ENCODE measurements at places on chromosomes 3 and 15.

DNA sequence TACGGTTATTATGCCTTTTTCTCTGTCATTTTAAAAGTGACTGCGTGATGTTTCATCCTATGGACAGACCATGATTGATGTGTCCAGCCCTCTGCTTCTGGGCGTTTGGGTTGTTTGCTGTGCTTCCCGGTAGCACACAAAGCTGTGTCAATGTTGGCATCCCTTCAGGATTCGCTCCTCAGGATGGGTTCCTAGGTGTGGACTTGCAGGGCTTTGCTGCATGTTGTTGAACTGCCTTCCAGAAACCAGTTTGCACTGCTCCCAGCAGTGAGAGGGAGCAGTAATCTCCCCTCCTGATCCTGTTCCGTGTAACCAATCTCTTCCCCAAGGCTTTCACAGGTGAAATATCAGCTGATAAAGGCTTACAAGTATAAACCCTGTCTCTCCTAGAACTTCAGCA lies 787 bp downstream of the TRPM1 start:
- DNase-seq, result no peak

DNA sequence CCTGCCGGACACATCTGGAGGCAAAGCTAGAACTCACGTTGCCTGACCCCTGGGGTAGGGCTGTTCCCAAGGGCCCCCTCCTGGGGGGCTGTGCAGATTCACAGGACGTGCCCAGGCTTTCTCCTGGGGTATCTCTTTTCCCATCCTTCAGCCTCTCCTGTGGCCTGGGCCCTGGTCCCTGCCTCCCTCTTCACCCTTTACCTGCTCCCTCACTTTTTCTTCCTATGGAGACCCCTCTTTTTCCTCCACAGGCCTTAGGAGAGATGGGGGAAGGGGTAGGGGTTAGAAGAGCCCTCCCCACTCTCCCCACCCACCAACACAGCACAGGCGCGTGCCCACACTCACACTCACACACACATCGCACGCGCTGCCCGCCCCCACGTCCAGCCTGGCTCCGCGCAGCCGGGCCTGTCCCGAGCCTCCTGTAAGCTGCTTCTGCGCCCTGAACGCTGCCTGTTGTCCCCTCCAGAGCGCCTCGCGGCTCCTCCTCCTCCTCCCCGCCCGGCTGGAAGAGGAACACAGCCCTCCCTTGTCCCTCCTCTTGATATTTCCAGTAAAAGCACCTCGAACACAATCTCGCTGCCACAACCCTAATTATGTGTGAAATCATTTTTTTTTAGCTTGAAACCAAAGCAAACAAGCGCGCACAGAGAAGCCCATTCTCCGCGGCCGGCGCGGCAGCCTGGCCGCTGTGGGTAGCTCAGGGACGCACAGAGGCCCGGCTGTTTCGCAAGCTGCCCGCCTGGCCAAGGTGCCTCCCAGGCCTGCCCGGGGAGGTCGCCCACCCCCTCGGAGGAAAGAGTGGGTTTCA lies 33.9 kb upstream of the ACAN start:
- no peak for DNase-seq

GRCh38 chr15:92714077-92714476 lies 58.5 kb upstream of the FAM174B start:
- DNase-seq, result peak; percentile 42

DNA sequence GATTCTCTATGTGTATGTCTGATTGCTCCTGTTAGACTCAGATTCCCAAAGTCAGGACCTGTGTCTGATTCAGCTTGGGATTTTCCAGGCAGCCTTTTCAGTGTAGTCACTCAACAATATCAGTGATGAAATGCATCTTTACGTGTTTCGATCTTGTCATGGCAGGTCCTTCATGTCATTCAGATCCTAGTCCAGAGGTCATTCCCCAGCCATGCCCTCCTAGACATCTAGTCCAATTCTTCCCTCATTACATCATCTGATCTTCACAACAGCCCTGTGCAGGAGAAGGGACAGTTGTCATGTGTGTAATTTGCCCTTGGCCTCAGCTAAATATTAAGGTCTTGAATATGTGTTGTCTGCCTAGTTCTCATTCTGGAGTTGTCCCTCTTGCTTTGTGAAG lies 153.2 kb upstream of the NR2E3 start:
- DNase-seq, result no peak

DNA sequence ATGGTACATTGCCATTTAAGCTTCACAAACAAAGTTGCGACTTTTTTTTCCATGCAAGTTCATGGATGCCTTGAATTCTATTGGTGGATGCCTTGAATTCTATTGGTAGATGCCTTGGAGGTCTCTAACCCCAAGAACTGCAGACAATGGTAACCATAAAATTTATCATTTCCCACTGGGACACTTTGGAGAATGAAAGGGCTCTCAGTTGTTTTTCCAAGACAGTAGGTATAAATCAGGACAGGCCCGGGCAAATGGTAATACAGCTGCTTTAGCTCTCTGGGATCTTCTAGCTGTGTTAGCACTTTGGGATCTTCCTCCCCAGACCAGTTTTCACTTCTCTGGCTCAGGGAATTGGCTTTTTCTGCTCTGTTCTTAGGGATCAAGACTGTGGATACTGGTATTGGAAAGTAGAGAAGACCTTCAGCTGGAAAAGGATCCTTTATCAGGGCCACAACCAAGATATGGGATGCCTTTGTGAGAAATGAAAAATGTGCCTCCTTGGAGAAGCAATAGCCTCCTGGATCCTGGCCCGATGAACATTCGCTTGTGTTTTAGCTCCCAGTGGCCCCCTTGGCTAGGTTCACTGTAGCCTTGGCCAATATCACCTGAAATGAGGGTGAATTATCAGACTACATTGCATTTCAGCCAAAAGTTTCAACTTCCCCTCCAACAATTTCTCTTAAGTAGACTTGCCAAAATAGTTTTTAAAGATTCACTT lies 8.3 kb downstream of the LRRC3B start:
- no peak for DNase-seq

DNA sequence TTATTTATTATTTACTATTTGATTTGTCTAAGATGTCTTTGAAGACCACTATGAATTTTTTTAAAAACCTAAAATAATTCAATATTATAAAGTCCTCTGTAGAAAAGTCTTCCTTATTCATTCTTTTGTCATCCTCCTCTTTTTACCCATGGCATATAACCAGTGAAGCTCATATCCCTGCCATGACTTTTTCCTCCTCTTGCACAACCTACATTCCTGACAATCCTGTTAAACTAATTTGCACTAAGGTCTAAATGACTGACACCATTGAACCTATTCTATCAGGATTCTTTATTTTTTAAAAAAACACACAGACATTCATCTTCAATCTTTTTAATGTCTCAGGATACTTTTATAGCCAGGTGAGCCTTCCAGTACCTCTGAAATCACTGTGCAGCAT lies 159.9 kb upstream of the SLC2A2 start:
- no peak for DNase-seq

- no peak for DNase-seq
These were observed 290.6 kb upstream of the UMPS start for GRCh38 chr3:124439603-124440002.

DNA sequence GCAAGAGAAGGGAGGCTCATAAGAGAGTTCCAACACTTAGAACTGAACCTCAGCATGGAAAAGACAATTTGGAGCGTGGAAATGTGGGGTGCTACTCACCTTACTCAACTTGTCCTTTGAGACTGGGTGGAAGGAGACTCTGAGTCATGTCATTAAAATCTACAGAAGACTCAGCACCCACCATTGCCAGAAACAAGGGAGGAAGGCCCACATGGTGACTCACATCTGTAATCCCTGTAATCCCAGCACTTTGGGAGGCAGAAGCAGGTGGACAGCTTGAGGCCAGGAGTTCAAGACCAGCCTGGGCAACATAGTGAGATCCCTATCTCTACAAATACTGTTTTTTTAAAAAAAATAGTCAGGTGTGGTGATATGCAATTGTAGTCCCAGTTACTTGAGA lies 161.9 kb upstream of the UBE3A start:
- DNase-seq, result no peak

DNA sequence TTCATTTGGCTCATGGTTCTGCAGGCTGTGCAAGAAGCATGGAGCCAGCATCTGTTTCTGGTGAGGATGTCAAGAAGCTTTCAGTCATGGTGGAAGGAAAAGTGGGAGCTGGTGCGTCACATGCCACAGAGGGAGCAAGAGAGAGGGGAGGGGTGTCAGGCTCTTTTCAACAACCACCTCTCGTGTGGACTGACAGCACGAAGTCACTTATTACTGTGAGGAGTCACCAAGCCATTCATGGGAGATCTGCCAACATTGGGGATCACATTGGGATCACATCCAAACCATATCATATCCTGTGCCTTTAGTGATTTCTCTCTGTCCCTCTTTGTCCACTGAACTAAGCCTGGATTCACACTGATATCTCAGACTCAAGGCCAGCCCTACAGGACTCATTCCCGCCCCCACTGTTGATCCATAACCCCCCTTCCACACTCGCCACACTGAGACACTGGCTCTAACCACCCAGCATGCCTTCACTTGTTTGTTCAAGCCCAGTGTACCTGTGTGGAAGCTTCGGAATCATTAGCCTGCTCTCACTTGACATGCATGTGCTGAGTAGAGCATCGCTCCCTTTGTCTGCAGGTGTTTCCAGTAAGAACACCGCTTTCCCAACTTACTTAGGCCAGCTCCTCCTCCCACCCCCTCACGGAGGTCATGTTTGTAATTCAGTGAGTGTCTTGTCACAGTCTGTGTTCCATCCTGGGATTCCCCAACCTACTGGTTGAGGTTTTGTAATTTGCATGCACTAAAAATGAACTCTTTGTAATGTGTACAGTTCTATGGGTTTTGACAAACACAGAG lies 132.2 kb downstream of the KLF13 start:
- DNase-seq, result no peak

GRCh38 chr3:111717601-111718000 lies 122.5 kb upstream of the ZBED2 start:
- DNase-seq, result peak; percentile 31

- DNase-seq, result no peak
These were observed 150.7 kb downstream of the KLF13 start for GRCh38 chr15:31477301-31477700.

DNA sequence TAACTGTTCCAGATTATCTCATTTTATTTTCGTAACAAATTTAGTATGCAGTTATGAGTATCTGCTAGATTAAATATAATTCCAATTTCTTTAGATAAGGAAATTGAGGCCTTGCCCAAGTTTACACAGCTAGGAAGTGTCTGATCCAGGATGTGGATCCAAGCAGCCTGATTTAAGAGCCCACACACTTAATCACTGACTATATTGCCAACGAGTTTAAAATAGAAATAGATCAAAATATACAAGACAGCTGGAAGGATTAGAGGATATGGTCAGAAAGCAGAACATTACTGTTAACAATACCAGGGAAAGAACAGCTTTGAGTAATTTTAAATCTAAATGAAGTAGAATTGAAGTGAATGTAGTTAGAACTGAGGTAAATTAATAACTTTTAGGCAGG lies 215.2 kb downstream of the C3orf38 start:
- DNase-seq, result no peak

GRCh38 chr3:116836286-116836685 lies 126.7 kb downstream of the TUSC7 start:
- DNase-seq, result no peak

DNA sequence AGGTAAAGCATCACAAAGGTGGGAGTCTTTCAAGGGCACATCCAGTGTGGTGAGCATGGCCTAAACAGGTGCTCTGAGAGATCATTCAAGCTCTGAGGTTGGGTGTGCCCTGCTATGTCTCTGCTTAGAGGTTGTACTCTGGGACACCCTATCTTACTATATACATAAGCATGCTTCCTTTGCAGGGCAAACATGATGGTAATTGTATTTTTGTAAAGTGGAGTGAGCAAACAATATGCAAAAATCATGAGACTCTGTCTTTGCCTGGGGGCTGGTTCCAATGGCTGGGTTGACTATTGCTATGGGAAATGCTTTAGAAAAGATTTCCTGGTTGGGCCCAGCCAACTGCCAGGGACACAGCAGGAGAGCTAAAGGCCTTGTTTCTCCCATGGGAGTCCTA lies 315.1 kb upstream of the TLE3 start:
- DNase-seq, result no peak

- DNase-seq, result no peak
These were observed 44.1 kb downstream of the TRANK1 start for GRCh38 chr3:36900474-36901443.

DNA sequence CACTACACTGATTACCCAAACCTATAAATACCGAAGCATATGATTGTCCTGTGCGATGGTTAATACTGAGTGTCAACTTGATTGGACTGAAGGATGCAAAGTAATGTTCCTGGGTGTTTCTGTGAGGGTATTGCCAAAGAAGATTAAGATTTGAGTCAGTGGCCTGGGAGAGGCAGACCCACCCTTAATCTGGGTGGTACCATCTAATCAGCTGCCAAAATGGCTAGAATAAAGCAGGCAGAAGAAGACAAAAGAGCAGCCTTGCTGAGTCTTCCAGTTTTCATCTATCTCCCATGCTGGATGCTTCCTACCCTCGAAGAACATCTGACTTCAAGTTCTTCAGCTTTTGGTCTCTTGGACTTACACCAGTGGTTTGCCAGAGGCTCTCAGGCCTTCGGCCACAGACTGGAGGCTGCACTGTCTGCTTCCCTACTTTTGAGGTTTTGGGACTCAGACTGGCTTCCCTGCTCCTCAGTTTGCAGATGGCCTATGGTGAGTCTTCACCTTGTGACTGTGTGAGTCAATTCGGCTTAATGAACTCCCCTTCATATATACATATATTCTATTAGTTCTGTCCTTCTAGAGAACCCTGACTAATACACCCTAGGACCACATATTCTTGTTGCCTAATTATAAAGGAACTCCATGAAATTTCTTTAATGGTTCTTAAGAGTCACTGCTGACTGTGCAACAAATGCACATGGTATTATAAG lies 31.7 kb downstream of the CSNK1G1 start:
- DNase-seq, result no peak

Data from HuH-7.5 (cell line).